ENCODE measurements at places on chromosomes 4 and X.

- DNase-seq = no peak
Measured at GRCh38 chrX:77935886-77936285, 25.4 kb downstream of the ATP7A start.

DNA sequence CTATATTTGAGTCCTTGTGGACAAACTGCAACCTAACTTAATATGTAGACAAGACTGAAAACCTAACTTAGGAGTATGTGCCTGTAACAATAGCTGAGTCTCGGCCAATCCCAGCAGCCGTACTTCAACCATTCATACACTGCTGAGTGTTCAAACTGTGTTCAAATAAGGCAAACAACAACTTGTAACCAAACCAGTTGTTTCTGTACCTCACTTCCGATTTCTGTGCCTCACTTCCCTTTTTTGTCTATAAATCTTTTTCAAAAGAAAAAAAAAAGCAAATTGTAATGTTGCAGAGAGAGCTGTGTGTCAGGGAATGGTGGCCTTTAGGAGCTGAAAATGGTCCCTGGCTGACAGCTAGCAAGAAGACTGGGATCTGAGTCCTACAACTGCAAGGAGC lies 46.0 kb downstream of the GEMIN8 start:
- no peak for DNase-seq

- no peak for DNase-seq
Measured at GRCh38 chr4:158871335-158871724, 102.5 kb downstream of the FNIP2 start.

DNA sequence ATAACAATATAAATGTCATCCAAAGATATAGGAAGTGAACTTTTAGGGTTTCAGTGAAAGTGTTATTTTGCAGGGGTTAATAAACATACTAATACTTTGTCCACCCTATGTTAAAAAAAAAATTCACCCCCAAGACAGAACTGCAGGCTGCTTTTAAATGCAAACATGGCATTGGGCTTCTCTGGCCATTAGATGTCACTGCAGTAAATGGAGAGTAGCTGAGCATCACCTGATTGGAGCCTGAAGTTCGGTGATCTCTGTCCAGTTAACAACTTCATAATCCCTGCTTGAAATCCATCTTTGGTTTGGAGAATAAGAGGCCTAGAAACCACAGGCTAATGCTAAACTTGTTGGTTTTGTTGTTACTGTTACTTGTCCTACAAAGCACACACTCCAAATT lies 18.7 kb downstream of the SLC25A43 start:
- no peak for DNase-seq

DNA sequence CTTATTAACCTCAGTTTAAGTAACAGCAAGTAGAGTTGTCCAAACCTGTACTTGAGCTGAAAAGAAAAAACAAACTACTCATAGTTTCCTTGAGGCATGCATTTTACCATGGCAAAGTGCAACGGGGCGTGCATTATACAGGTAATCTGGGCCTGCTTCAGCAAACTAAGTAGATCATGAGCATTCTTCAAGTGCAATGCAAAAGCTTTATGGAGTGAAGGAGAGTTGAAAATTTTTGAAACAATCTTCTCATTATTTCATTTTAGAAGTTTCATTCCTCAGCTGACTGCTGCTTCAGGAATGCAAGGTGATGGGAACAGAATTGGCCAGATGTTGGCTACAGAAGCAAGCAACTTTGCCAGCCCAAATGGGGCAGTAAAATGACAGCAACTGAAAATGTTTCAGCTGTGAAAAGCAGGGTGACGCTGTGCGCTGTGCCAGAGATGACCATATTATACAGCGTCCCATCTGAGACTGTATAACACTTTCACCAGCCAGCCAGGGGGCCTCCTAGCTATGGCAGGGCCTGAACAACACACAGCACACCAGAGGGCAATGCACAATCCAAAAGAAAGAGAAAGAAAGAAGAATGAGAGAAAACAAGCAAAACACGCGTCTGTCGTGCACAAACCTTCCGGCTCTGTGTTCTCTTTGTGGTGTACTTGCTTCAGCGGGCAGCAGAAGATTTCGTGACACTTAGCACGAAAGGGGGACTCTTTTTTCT lies 145.5 kb upstream of the FGF13 start:
- DNase-seq = peak; percentile 37

GRCh38 chr4:89482251-89482650 lies 174.7 kb upstream of the GPRIN3 start:
- peak; percentile 47 for DNase-seq

- DNase-seq = no peak
Measured at GRCh38 chrX:44514272-44514671, 28.4 kb downstream of the FUNDC1 start.

GRCh38 chr4:186144946-186145569 lies 40.6 kb downstream of the FAM149A start:
- peak; percentile 32 for DNase-seq

DNA sequence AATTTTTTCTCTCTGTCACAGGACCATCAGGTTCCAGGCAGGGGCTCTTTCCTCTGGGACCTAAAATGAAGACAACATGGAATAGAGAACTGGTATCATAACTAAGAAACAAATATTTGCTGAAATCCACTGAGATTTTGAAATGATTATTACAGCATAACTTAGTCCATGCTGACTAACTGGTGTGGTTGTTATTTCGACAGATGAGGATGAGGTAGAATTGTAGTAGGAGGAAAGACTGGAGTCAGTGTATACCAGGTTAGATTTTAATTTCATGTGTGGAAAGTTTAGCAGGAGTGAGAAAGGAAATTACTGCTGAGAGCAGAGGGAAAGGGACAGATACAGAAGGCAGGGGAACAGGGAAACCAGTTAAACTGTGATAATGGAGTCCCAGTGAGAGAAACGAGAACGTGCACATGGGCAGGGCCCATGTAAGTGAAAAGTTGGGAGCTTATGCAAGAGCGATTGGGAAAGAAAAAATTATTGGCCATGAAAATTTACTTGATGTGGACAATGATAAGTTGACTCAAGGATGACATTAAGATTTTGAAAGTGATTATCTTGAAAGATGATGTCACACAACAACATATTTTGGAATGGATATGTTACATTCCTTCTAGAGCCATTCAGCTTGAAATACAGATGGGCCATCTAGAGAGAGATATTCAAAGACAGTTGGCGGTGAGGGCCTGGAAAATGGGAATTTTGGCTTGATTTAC lies 98.7 kb upstream of the DDIT4L start:
- peak; percentile 25 for DNase-seq

DNA sequence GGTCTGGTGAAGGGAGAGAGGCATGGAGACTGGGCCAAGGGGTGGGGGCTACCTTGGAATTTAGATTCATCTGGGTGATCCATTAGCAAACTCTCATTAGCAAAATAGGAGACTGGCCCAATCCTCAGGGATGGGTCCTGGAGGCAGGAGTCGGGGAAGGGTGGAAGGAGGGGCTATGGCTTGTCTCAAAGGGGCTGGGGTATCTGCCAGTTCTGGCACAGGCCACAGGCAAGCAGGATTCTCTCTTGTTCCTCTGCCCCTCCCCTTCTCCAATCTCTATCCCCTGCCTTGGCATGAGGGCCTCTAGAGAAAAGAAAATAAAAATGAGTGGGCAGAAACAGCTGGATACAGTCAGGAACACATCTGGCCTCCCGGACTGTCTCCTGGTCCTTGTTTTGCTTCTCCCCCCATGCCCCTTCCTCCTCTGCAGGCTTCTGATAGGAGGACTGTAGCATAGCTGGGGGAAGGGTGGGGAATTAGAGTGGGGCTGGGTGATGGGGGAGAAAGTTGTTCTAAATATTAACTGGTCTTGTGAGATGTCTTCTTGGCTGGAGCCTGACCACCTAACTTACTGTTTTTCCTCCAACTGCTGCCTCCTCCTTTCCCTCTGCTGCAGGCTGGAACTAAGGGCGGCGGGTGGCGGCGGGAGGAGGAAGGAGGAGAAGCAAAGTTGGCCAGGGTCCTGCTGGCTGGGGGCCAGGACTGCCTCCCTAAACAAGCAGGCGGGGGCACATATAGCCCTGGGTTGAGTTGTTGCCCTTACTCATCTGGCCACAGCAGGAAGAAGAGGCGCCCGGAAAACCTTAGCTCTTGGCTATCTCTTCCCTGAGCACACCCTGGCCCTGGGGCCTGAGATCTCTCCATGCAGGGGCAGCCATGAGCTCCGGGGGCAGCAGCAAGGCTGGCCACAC lies 53.3 kb upstream of the LAS1L start:
- no peak for DNase-seq

GRCh38 chr4:183907871-183908683 lies 3.0 kb downstream of the STOX2 start:
- DNase-seq = no peak

GRCh38 chrX:38882894-38883626 lies 81.8 kb downstream of the MID1IP1 start:
- DNase-seq = no peak

- peak; percentile 14 for DNase-seq
Measured at GRCh38 chrX:108537005-108537404, 97.4 kb downstream of the COL4A5 start.

DNA sequence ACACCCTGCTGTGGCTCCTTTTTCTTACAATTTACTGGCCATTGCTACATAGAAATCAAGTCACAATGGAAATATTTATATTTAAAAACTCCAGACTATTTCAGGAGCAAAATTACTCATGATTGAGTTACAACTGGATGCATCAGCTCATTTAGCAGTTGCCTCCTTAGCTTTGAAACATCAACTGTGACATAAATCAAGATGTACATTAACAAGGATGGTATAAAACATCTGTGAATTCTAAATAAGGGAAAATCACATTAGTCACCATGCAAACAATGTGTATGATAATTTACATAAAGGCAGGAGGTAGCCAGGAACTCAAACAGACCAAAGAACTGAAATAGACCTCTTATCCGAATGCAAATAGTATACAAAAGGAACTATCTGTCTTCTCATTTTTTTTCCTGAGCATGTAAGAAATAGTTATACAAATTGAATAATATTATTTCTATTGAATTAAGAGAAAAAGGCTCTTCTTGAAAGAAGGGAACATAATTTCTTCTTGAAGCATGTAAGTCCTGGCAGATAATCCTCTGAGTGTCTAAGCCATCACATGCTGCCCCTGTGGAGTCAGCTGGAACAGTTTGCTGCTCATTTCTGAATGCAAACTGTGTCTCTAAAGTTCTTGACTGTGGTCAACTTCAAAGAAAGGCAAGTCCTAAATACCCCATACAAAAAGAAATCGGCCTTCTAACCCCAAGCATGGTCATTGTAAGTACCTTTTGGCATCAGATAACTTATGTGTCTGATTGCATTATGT lies 151.2 kb downstream of the NAA11 start:
- no peak for DNase-seq

GRCh38 chr4:10096978-10097335 lies 19.6 kb downstream of the WDR1 start:
- no peak for DNase-seq

DNA sequence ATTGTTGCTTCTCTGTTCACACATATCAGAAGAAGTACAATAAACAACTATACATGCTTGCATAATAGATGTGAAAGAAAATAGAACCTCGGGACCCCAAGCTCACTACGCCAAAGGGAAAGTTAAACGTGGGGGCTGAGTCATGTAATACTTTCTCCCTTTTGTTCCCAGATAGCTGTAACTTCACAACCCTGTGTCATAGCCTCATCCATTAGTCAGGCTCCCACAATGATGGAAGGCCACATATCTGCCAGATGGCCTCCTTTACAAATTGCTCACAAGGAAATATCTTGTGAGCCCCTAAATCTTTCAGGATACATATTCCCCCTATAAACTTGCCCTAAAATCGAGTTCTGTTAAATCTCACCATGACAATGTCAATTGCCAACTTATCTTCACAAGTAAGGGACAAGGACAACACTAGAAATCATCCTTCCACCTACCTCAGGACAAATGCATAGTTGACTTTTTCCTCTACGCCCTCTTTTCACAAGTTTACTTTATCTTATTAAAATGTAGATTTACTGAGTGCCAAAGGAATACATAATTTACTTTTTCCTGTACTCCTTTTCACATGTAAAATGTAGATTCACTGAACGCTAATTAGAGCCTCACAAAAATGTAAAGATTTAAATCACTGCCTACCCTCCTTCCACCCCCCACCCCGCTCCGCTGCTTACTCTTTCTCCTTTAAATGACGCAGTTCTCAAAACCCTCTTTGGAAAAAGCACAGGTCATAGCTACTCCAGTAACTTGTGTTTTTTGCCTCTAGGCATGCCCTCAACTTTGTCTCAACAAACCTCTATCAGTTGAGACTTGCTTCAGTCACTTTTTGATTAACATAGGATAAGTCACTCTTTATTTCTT lies 477.1 kb downstream of the DTHD1 start:
- DNase-seq = no peak

DNA sequence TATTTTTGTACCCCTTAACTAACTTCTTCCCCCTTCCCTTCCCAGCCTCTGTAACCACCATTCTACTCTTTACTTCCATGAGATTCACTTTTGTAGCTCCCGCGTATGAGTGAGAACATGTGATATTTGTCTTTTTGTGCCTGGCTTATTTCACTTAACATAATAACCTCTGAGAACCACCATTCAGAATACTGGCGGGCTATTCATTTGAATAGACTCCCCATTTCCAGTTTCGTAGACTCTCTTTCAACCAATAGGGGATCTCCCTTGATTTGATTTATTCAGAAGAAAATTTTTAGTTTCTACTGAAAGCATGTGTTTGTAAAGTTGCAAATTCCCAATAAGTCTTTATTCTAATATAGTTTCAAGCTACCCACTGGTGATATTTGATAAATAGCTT lies 117.2 kb downstream of the GATB start:
- no peak for DNase-seq

GRCh38 chr4:79088946-79089691 lies 149.9 kb upstream of the PAQR3 start:
- peak; percentile 77 for DNase-seq

DNA sequence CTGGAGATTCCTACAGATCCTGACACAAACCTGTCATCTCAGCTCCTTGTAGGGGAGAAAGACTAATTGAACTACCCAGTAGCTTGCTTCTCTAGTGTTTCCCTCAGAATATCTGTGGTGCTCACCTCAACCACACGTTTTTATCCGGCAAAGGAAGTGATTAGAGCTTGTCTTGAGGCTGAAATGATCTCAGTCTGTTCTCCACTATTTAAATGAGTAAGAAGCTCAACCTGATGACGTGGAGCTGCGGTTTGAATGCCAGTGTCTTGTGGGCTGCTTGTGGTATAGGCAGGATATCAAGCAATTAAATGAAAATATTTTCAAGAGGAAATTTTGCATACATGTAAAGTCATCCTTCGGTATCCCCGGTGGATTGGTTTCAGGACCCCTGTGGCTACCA lies 270.2 kb downstream of the TLL1 start:
- DNase-seq = no peak

GRCh38 chr4:158208963-158209640 lies 1.2 kb upstream of the TMEM144 start:
- DNase-seq = peak; percentile 20

- DNase-seq = no peak
Measured at GRCh38 chrX:153728095-153728494, 3.4 kb downstream of the ABCD1 start.

GRCh38 chrX:150848914-150849365 lies 49.5 kb downstream of the CD99L2 start:
- DNase-seq = peak; percentile 84
